Stimulated activated CD4-positive, alpha-beta T cell treated with anti-CD3 and anti-CD28 coated beads, Interleukin-2, amount 100 ng/mL, for 48 hours (primary cell): ENCODE measurements at places on chromosomes 2 and 18.
A peak's percentile ranks its signal among the peaks of the same experiment; 100 is the strongest.

DNA sequence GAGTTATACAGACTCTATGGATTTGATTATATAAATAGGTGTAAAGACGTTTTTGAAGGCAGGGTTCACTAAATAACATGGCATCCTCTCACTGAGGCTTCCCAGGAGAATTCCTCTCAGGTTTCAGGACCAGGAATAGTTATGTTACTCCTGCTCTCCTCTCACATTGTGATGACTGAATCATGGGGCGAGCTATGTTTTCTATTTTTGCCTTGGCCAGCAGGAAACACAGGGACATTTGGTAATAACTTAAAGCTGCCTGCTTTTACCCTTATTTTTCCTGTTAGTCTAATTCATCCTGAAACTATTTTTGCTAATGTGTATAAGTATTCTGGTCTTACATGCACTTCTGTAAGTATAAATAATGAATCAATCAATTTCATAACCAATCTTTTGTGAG, 115.3 kb upstream of the ITGB6 start:
- DNase-seq = no peak

DNA sequence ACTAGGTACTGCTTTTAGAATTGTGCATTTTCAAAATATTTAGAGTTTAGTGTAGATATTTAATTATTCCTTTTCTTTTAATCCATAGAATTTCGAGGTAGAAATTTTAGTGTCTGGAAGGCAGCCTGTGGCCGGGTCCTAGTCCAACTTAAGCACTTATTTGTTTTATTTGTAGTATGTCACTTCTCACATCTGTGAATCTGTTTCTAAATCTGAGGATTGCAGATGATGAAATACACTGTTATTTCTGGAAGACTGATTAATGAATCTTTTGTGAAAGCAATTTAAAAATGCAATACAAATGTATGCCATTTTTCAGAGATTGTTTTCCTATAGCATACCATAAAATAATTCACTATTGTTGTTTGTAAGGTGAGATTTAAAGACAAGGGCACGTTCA, 483.9 kb upstream of the TRIB2 start:
- no peak for DNase-seq

GRCh38 chr2:223937535-223937934, 7.6 kb downstream of the WDFY1 start:
- DNase-seq = no peak

GRCh38 chr2:218276986-218277755, 6.9 kb downstream of the PNKD start:
- no peak for DNase-seq

DNA sequence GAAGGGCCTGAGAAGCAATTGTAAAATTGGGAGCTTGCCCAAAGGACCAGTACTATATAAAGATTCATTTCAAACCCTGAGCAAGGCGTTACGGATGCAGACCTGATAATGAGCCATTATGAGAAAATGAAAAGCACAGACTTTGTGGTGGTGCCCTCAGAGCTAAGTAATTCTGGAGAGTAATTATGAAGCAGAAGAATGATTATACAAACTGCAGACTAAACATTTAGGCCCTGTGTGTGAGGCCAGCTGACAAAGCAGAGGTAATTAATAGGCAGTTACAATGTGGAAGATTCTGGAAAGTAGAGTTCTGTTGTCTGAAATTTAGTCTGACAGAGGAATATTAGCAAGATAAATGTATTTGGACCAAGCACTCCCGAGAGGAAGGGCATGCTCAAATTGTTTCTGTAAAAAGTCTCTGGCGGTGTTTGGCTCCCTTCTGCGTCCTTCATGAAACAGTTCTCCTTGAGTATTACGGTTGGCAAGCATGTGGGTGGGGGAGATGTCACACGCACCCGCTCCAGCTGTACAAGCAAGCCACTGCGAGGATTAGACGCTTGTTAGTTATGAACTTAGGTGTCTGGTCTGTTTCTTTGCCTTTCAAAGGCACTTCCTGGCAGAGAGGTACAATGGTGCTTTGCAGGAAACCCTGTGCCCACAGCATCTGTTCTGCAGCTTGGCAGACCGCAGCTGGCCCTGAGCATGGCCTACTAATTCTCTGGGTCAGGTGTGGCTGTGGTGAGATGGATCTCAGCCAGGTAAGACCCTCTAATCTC, 45.5 kb downstream of the CDC42EP3 start:
- DNase-seq = peak; percentile 37
